CD8-positive, alpha-beta T cell (primary cell): ENCODE measurements at places on chromosomes 16 and 17.

DNA sequence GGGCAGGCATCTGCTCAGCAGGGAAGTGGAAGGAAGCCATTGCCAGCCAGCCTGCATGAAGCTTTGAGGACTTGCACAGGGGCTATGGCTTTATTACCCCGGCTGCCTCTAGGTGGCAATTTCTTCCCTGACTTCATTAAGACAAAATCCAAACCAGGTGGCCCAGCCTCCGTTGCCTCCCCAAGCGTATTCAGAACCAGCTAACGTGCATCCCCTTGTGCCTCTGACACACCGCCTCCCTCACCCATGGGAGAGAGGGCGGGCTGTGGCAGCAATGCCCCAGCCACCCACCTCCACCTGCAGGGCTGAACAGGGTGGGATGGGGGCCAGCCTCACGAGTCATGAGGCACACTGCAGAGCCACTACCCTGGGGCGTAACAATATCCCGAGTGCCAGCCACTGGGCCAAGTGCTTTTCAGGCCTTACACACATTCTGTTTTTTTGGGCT, 6.8 kb downstream of the KIFC3 start:
- DNase-seq, result no peak

- no peak for DNase-seq
These were observed 2.8 kb downstream of the ASIC2 start for GRCh38 chr17:33290253-33290652.

DNA sequence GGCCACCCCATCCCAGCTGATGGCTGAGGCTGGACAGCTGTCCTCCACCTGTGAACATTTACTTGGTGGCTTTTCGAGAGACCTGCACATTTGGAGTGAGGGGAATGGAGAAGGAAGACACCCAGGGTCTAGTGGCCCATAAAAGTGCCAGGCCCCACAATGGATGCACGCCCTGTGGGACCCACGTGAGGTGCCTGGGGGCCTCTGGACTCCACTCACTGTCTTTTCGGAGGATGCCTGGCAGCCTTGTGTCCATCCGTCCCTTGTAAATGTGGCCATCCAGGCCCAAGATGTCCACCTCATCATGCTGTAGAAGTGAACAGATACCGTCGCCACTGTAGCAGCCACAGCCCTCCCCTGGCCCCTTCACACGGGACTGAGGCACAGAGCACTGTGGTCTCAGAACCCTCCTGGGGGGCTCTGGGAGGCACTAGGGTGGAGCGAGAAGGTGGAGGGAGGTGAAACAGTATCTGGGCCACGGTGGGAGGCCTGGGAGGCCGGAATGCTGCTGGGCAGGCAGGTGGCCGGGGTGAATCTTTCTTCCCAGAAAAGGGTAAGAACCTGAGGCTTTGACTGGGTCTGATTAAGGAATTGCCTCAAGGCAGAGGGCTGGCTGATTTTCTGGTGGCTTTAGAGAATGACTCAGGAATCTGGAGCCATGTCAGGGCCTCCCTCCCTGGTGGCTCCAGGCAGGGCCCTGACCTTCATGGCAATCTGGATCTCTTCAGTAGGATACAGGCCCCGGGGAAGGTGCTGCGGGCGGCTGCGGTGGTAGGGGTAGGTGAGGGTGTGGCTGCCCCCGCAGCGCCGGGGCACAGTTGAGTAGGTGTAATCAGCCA, 11.5 kb downstream of the UBALD2 start:
- no peak for DNase-seq

DNA sequence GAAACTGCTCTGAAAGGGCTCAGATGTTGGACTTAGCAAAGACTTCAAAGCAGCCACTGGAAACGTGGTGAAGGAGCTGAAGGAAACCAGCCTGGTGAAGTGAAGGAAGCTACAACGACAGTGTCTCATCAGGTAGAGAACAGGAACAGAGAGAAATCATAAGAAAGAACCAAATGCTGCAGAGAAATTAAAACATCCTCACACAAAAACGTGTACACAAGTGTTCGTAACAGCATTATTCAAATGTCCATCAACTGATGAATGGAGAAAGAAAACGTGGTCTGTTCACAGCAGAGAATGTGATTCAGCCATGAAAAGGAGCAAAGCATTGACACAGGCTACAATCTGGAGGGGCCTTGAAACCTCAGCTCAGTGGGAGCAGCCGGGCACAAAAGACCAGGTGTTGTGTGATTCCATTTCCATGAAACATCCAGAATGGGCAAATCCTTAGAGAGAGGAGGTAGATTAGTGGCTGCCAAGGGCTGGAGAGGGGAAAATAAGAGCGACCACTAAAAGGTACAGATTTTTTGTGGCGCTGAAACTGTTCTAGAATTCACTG, 26.9 kb downstream of the IFT140 start:
- DNase-seq, result no peak

GRCh38 chr16:49754495-49755312, 101.2 kb downstream of the ZNF423 start:
- no peak for DNase-seq
